ENCODE measurements at places on chromosomes 16 and 17. TPM values are rescaled to one million over a fixed set of nuclear protein-coding genes. Genes with fewer than 3 reads are reported as not detected.

DNA sequence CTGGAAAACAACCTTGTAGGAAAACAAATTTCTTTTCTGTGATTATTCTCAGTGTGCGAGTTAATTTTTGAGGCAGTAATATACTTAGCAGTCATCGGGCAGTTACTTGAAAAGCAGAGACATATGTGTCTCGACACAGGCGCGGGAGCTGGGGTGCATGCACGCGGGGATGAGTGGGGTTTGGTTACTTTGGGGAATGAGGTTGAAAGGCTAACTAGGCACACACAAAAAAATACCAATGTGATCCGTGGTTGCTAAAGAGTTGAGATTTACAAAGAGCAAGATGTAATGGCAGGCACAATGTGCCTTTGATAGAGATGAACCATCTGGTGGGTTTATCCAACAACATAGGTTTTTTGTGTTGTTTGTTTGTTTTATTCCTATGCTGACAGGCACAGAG, 703.8 kb upstream of the EEF2KMT start:
- no peak for DNase-seq

GRCh38 chr17:57668332-57668731, 76.8 kb downstream of the CCDC182 start:
- DNase-seq, result no peak

The FLYWCH1 gene
- 46.8 TPM for total RNA-seq

The KCNH6 gene
- total RNA-seq, result not detected

- DNase-seq, result no peak
These were observed 23.6 kb downstream of the ZNF469 start for GRCh38 chr16:88406096-88407041.
